Smooth muscle cell of bladder (primary cell): ENCODE measurements at places on chromosomes 4 and X. TPM values are rescaled to one million over a fixed set of nuclear protein-coding genes. Genes with fewer than 3 reads are reported as not detected.

PPM1K gene
- 10.1 and 14.9 TPM in 2 replicates for total RNA-seq

METAP1 gene
- total RNA-seq = 15.4 and 18.4 TPM in 2 replicates

NPY1R gene
- total RNA-seq = under 0.01 and 0.14 TPM in 2 replicates

SPATA4 gene
- 0.28 TPM in 2 replicates for total RNA-seq

LSM6 gene
- total RNA-seq = 19.8 and 31.7 TPM in 2 replicates

WDFY3 gene
- total RNA-seq = 43.0 and 48.6 TPM in 2 replicates

CXCL5 gene
- 14.0 and 21.0 TPM in 2 replicates for total RNA-seq

TBC1D8B gene
- total RNA-seq = 11.1 and 14.4 TPM in 2 replicates
